ENCODE measurements at places on chromosomes 2 and 18.

- no peak for DNase-seq
Measured at GRCh38 chr2:24874035-24874434, 46.0 kb downstream of the ADCY3 start.

DNA sequence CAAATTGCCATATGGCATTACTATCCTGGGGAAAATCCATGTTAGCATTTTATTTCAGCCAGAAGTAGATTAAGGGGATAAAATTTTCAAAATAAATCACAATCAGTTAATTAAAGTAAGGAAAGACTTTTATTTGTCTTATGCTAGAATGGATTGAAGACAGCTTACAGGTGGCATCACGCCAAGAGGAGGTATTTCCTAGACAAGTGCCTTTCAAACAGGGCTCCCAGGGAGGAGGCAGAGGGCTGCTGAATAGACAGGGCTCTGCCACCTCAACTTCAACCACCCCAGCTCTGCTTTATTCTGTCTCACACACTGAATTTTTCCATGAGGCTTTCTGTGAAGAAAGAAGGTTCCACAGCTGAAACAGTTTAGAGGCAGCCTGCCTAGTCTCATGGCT, 12.2 kb downstream of the CCDC68 start:
- no peak for DNase-seq

DNA sequence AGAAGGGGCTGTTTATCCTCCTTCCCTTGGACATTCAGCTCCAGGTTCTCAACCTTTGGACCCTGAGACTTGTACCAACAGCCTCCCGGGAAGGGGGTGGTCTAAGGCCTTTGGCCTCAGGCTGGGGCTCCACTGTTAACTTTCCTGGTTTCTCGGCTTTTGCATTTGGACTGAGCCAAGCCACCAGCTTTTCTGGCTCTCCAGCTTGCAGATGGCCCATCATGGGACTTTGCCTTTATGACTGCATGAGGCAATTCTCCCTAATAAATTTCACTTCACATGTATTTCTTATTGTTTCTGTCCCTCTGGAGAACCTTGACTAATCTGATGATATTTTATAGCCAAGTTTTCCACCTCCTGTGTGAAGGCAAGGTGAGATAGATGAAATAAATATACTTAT, 180.8 kb downstream of the PPP1R1C start:
- no peak for DNase-seq

DNA sequence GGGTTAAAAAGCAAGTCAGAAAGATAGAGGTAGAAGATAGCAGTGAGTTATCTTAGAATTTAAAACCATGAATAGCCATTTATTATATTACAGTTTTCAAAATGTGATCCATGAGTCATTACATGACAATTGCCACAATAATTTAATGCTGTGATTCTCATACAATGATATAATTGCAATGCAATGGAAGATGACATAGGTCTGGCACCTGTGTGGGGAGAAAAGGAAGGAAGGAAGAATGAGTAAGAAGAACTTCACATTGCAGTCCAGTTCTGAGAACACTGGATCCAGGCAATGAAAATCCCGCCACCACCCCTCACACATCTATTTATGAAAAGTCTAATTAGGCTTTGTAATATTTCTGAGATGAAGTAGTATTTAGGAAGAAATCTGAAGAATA, 738.1 kb upstream of the LINC00305 start:
- DNase-seq, result no peak

- no peak for DNase-seq
Measured at GRCh38 chr2:240905176-240905781, 857 bp upstream of the CROCC2 start.

GRCh38 chr2:165406173-165406572, 63.3 kb upstream of the CSRNP3 start:
- DNase-seq, result no peak

DNA sequence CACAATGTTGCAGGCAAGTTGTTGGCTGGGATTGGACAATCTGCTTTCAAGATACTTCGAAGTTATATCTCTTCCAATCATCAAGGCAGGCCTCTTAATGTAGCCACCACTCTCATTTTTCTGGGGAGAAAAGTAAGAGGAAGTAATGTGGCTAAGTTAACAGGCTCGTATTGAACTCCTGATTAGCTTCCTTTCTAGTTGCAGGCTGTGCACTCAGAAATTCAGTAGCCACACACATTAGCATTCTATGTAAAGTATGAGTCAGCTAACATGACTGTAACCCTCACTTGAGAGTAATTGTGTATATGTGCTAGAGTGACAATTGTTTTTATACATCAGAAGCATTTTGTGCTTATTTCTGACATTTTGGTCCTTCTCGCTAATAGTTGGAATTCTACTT, 3.3 kb downstream of the TWSG1 start:
- DNase-seq, result no peak

GRCh38 chr2:39615675-39616074, 50.0 kb upstream of the TMEM178A start:
- DNase-seq, result no peak

DNA sequence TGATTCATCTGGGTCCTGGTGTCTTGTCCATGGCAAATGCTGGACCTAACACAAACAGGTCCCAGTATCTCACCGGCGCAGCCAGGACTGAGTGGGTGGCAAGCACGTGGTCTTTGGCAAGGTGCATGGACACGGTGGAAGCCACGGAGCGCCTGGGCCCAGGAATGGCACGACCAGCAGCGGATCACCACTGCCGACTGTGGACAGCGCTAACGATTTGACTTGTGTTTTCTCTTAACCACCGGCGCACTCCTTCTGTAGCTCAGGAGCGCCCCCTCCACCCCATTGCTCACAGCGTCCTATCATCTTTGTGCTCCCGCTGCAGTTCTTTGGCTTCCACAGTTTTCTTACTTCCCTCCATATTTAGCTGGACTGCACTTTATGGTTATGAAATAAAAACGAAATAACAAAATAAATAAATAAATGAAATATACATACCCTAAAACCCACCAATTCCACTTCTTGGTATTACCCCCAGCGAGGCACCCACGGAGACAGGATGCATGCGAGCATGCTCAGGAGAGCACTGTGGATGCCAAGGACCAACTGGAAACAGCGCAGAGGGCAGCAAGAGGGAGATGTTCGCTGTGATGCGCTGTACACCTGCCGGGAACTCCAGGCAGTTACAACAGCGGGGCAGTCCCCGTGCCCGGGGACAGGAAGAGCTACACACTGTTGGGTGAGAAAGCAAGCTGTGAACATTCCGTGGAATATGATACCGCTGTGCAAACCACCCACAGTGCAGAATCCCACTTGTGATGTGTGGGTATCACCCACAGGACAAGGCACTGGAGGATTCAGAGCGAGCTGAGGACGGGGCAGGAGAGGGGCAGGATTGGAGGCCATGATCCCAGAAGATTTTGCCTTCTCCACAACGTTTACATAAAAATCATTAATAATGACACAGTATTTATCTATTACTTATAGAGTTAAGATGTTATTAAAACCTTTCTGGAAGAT, 7.0 kb upstream of the CIDEA start:
- DNase-seq, result no peak

DNA sequence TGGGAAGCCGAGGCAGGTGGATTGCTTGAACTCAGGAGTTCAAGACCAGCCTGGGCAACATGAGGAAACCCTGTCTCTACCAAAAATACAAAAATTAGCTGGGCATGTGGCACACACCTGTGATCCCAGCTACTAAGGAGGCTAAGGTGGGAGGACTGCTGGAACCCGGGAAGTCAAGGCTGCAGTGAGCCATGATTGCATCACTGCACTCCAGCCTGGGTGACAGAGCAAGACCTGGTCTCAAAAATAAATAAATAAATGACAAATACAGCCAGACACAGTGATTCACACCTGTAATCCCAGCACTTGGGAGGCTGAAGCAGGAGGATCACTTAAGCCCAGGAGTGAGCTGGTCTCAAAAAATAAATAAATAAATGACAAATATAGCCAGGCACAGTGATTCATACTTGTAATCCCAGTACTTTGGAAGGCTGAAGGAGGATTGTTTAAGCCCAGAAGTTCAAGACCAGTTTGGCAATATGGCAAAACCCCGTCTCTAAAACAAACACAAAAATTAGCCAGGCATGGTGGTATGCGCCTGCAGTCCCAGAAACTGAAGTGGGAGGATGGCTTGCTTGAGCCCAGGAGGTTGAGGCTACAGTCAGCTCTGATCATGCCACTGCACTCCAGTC, 6.2 kb downstream of the KANSL3 start:
- DNase-seq, result no peak

DNA sequence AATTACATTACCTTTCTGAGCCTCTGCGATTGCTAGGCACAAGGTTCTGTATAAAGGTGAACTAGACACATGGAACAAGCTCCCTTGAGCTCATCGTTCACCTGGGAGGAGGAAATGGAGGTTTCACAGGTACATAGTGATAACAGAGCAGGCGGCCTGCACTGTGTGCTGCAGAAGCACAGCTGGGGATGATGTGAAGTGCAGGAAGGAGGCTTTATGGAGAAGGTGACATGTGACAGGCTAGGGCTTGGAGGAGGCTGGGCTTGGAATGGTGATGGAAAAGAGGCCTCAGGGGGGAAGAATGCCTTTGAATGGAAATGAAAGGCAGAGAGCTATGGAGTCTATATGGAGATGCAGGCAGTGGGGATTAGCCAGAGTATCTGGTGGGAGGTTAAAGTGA, 22.9 kb downstream of the MARCHF4 start:
- no peak for DNase-seq

- no peak for DNase-seq
Measured at GRCh38 chr2:11553661-11554398, 20.0 kb downstream of the GREB1 start.

DNA sequence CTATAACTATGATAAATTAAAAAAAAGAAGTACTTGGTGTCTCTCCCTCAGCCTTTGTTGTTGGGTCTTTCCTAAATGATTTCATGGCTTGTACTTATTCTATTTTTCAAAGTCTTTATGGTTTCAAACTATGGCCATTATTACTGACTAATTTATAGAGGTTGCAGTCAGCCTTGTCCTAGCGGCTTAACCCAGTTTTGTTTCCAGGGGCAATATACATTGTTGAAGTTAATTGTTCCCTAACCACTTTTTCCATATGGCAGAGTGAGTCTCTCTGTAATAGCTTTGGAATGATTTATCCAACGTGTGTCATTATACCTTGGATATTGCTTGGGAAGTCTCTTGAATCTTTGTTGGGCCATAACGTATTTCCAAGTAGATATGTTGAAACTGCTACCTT, 408.8 kb downstream of the HRH4 start:
- no peak for DNase-seq

DNA sequence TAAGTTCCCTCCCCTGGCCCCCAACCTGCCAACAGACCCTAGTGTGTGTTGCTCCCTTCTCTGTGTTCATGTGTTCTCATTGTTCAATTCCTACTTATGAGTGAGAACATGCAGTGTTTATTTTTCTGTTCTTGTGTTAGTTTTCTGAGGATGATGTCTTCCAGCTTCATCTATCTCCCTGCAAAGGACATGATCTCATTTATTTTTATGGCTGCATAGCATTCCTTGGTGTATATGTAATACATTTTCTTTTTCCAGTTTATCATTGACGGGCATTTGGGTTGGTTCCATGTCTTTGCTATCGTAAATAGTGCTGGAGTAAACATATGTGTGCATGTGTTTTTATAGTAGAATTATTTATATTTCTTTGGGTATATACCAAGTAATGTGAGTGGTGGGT, 602.2 kb downstream of the DSC3 start:
- no peak for DNase-seq

DNA sequence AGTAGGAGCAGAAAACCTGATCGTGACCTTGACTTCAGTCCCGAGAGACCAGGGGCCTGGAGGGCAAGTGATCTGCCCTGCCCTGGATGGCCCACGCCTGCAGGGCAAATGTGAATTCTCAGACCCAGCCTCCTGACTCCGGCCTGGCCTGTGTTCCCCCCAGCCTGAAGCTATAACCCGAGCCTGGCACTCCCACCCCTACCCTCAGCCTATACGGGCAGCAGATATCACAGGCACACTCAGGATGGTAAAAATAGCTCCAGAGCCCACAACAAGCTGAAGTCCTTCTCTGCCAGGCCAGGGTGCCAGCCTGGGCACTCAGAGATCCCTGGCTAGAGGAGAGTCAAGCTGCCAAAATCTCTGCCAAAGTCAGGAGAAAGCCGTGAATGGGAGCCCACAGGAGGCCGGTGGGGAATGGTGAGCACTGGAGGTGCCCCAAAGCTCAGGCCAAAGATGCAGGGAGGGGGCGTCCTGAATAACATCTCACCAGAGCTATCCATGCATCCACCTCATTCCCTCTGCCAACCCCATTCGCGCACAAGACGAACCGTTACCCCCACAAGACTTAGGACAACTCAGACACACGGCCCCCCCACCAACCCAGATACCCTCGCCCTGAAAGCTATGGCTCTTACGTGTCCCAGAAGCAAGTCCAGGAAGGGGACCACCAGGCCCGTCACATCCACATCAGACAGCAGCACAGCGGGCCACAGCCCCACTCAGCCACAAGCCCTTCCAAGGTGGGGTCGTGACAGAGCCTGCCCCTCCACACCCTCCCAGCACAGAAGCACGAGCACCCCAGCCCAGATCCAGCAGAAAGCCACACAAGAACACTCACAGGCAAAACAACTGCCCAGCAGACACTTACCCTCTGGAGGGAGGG, 144.9 kb downstream of the TNS1 start:
- DNase-seq, result no peak

DNA sequence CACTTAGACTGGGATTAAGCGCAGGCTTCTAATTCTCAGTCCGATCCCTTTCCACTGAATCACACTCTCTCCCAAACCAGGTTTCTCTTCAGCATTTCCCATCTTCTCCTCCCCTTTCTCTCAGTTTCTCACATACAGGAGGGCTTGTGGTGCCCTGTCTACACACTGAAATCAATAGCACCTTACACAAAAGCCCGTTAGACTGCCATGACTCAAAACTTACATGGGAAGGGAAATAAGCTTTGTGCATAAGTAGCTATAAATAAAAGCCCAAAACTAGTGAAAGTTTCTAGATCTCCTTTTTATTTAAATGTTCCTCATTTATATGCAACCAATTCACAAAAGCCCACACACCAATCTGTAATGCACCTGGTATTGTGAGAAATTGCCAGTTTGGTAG, 318.4 kb downstream of the TXNL1 start:
- no peak for DNase-seq

DNA sequence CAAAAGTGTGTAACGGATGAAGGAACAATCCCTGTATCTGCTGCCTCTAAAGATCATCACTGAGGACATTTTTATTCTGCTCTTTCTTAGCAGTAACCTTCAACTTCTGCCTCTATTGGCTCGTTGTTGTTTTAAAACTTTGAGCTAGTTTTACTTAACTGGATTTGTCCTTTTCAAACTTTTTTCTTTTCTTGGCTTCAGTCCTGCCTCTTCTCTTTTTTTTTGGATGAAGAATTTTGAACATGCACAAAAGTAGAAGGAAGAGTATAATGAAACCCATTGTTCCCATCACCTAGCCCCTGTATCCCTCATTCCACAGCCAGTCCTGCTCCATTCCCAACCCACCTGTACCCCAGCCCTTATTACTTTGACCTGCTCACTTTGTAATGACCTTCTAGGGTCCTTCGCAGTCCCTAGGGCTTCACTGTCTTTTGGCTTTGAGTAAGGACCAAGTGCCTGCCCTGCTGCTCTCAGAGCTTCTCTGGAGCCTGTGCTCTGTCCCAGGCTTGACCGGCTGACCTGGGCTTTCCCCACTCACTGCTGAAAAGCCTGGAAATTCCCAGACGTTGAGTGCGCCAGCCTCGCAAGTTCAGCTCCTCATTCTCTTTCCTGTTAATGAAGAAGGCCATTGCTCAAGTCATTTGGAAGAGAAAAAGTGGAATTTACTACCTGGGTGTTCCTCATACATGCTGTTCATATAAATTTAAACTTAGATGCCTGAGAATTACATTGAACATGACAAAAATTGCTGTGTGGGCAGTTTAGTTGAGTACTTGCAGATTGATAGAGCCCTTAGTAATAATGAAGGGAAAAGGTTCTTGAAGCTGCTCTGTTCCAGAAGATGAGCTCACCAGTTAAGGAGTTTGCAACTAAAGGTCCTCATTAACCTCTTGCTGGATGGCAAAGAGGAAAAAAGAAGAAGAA, 149.3 kb upstream of the ALPP start:
- DNase-seq, result no peak

All from activated T-cell treated with anti-CD3 and anti-CD28 coated beads, Interleukin-2, amount 50 U/mL, for 72 hours (primary cell).